ENCODE measurements at places on chromosomes 1 and 21.
A peak's percentile ranks its signal among the peaks of the same experiment; 100 is the strongest.

DNA sequence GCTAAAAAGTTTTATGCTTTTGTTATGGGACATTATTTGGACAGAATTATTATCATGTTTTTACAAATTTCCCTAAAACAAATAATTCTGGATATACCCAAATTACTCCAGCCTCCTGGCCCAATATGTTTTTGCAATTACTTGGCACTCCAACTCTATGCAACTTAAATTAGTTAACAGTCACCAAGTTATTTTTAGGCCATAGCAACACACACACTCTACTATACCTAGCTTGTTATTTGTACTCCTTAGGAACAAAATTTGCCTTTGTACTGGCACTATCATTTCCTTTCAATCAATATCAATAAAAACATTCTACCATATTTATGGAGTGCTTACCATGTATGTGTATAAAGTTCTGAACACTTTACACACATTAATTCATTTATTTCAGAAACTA, 7.7 kb downstream of the DUSP10 start:
- no peak for DNase-seq

- peak; percentile 77 for DNase-seq
Observed at GRCh38 chr1:227788271-227789083, 27.0 kb upstream of the PRSS38 start.

DNA sequence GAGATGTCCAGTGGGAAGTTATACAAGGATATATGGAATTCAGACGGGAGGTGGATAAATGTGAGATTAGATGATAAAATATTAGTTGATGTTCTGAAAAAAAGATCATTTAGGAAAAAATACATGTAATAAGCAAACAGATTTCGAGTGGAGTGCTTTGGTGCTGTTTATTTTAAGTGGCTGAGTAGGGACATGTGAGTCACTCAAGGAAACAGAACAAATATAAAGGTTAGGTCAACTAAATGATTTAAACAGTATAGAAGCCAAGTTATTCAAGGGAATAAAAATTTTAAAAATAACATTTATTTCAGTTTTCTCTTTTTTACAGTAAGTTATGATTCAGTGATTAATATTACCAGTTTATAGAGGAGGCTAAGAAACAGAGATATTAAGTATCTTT, 1046.7 kb upstream of the B3GALT2 start:
- no peak for DNase-seq

DNA sequence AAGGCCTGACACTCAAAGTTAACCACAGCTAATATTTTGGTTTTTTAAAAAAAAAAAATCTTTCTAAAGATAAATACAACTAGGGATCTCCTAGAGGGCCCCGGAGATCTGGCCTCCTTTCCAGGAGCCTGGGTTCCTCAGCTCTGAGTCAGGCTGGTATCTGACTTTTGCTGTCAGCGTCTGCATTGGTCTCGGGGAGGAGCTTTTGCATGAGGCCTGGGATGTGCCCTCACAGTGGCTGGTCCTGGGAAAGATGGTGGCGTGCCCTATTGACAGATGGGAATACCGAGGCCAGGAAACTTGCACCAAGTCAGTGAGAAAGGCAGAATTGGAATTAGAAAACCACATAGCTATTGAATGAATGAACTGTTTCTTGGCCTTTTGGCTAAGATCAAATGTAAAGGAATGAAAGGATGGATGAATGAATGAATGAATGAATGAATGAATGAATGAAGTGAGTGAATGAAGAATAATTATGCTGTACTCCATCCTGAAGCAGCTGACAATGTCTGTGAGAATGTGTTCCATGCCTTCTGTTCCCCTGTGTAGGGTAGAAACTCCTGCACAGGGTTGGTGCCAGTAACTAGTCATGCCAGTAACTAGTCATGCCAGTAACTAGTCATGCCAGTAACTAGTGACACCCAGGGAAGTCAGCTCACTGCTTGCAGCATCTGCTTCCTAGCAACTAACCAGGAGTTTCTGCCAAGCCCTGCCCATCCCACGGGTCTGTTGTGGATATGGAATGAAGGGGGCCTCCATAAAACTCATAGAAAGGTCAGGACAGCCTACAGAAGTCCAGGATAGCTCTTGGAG, 242.5 kb upstream of the VAMP3 start:
- DNase-seq = no peak

DNA sequence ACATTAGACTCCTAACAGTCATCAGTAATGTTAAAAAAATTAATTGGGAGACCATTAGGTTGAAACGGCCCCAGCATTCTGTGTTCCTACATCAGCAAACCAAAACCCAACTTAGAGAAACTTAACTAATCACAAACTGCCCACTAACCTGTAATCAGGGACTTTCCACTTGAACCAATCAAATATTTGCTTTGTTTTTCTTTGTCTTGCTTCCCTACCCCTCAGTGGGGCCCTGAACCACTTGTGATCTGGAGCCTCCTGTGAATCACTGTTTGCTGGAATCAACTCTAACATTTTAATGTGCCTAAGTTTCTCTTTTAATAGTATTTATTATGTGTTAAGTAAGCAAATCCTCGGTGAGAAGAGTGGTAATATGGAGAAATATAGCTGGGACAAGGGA, 64.0 kb downstream of the ABCA4 start:
- no peak for DNase-seq

GRCh38 chr1:97680470-97680869, 240.4 kb downstream of the DPYD start:
- no peak for DNase-seq

DNA sequence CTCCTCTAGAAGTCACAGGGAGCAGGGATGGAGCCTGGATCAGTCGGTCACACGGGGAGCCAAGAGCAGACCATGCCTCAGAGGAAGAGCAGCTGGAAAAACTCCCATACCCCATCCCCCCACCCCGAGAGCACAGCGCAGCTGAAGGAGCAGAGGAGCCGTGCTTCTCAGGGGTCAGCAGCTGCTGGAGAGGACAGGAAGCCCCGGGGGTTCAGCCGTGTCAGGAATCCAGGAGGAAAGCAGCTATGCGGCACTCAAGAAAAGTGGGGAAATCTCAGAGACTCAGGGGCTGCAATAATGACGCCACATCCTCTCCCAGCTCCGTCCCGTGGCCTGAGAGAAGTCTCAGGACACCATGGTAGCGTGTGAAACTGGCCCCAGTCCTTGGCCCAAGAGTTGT, 102.3 kb downstream of the NPHP4 start:
- DNase-seq = no peak

Measured in activated naive CD4-positive, alpha-beta T cell treated with anti-CD3 and anti-CD28 coated beads, Interleukin-2, amount 50 U/mL, for 72 hours (primary cell).